ENCODE measurements at places on chromosomes 7 and 10.

- DNase-seq: no peak
These were observed 41.6 kb downstream of the SH2D4B start for GRCh38 chr10:80579181-80579763.

- no peak for DNase-seq
These were observed 40.5 kb upstream of the SLF2 start for GRCh38 chr10:100872034-100872791.

DNA sequence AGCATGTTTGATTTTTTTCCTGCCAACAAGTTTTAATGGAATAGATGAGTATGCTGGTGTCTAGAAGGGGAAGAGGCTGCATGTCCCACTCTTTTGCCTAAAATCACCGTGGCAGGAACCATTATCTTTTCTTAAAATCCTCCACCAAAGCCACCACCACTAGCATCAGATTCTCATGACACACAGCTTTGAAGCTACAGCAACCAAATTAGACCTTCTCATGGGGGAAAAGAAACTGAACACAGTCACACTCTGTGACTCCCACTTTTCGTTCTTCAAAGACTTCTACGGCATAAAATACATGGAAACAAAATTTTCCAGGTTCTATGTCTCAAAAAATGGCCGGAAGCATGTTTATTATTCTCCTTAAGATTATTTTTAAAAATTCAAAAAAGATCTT is 81.8 kb downstream of the SGMS1 start:
- DNase-seq: no peak

DNA sequence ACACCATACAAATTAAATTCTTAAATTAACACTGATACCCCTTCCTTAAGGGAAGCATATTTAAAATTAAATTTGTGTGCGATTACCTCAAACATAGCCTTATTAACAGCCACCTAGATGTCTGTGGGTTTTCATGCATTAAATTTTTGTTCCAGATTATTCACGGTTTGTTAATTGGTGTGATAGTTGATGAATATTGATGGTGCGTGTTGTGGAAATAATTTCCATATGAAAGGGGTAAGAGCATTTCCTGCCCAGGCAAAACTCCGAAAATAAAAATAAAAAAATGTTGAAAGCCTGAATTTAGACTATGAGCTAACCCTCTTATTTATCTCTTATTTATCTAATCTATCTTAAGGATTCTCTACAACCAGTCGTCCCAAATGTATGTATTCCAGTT is 679.3 kb upstream of the CELF2 start:
- no peak for DNase-seq

- no peak for DNase-seq
These were observed at the start of gene EGFR for GRCh38 chr7:55018361-55019190. TSS of gene EGFR (plus strand) at chr7:55019017. CDS start at chr7:55019278, 261 bp downstream.

GRCh38 chr10:47287365-47287802 is 12.6 kb upstream of the GDF10 start:
- no peak for DNase-seq

- no peak for DNase-seq
These were observed 38.4 kb downstream of the TMEM229A start for GRCh38 chr7:123994449-123994848.

GRCh38 chr10:28845009-28845682 is 167.8 kb downstream of the BAMBI start:
- DNase-seq: no peak

Measured in NCI-H1436 treated with DMSO at 0.1 percent for 48 hours (cell line).